ENCODE measurements at places on chromosomes 13 and 19.

DNA sequence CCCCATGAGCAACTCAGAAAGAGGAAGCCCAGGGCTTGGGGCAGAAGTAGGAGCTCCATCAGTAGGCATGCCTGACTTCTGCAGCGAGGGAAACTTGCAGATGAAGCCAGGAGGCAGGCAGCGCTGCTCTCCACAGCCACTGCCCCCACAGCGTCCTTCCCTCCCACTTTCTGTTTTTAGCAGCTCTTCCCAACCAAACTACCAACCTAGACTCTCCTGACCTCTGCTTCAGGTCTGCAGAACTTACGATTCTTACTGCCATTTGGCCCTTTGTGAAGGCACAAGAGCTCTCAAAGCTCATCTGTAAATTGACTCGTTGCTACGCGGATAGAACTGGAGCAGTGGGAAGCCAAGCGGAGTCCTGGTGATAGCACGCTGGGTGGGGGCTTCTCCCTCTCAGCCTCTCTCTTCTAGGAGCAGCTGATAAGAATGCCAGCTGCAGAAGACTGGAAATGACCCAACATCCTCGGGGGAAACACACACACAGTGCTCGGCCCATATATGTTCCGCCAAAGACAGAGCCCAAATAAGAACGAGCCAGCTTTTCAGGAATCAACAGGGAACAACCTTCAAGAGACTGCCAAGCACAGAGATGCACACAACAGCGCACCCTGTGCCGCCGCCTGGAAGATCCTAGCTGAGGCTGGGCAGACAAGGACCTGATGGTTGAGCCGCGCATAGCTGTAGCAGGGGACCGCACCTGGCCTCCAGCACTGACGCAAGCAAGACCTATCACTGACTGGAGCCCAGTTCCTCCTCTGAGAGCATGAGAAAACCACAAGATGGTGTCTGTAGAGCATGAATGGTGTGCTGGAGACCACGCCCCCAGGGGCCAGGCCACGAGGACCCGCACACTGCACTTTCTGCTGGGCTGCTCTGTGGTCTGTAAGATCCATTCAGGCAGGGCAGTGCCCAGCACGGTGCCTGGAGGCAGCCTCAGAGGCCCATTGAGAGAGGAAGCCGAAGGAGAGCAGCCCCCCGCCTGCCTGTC lies 15.9 kb upstream of the SLC35E1 start:
- DNase-seq: peak; percentile 57

DNA sequence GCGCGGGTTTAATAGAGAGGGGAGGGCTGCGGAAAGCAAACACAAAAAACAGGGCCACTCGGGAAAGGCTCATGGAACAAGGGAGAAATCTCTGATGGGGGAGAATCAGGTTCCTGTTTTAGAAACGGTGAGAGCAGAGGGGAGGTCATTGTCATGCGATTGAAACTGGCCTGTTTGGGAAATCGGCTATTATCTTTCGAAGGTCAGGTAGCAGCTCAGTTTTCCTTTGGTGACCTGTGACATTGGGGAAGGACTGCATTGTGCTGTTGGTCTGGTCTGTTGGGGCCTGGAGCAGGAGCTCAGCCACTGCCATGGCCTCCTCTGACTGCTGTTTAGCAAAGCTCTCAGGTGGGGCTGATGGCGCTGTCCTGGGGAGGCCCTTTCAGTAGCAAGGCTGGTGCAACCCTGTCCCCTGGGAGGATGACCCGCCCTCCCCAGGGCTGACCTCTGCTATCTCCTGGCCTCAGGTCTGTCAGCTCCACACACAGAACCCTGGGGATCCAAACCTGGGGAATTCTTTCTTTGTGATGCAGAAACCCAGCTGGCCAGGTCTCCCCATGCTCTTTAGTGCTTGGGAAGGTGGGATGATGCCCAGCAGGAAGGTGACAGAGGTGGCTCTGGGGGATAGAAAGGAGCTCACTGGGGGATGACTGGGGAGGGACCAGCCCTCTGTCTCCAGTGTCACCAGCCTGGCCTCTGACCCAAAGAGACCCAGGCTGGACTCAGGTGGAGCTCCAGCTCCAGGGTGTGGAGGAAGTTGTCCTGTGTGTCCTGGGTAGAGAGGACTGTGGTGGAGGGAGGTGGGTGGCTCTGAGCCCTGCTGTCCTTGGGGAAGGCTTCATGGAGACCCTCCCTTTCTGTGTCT lies 21.2 kb upstream of the CD177 start:
- DNase-seq: no peak

- no peak for DNase-seq
Measured at GRCh38 chr13:77860507-77860981, 58.1 kb downstream of the EDNRB start.

GRCh38 chr13:30607908-30608307 lies 9.8 kb upstream of the USPL1 start:
- DNase-seq: peak; percentile 44

DNA sequence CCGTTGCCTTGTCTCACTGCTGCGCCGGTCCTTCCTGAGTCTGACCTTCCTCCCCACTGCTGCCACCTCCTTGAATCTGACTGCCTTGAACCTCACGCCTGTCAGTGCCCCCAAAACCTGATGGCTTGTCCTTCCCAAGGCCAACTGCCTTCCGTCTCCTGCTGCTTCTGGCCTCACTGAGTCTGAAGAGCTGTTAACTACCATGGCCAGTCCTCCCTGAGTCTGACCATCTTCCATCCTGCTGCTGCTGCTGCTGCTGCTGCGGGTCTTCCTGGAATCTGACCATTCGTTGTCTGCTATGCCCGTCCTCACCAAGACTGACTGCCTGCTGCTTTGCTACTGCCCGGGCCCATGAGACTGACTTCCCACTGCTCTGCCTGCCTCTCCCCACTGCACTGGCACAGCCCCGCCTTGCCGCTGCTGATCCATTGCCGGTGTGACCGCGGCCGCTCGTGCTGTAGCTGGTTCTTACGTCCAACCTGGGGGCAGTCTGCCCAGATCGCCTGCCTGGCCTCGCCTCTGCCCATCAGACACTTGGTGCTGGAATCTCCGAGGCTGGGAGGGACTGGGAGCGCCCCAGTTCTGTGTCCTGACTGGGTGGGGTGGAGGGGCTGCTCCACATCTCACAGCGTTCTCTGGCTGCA lies 2.9 kb upstream of the RCN3 start:
- no peak for DNase-seq

GRCh38 chr19:2574971-2575630 lies 99.2 kb downstream of the GADD45B start:
- DNase-seq: no peak

GRCh38 chr13:65595916-65596315 lies 1634.2 kb downstream of the PCDH9 start:
- DNase-seq: no peak

DNA sequence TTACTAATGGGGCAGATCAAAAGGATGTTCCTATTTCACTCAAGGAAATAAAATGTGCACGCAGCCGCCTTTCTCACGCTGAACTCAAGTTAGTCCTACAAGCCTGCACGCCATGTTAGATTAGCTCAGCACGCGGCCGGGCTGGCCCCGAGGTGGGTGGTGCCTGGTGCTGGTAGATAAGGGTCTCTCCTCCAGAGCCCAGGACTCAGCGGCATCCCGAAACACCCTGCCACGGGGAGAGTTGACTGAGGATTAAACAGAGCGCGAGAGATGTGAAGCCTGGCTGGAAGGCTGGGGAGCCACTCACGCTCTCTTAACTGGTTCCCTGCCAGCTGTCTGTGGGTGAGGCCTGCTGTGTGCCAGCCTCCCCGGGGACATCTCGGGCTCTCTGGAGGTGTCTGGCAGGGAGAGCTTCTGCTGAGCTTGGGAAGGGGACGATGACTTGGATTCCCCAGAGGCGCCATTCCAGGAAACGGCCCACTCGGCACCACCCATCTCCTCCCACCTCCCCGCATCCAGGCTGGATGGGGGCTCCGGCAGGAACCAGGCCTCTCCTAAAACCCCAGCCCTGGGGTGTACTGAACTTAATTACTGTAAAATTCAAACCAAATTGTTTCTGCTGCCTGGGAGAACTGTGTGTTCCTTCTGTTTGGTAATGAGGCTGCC lies 122.2 kb downstream of the KDM4B start:
- no peak for DNase-seq

- no peak for DNase-seq
Measured at GRCh38 chr19:12967907-12968306, 1.5 kb upstream of the DAND5 start.

DNA sequence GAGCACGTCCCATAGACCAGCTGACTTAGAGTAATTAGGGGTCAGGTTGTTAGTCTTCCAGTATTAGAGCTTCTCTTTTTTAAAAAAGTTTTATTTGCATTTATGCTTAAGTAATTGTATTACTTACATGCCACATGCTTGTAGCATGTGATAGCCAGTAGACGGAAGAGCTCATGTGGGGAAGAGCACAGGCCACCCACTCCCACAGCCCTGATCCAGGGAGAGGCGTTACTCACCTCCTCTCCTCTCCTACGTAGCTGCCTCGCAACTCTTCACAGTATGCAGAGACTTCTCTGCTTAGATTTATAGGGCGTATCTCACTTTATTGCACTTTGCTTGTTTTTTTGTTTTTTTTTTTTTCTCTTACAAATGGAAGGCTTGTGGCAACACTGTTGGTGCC lies 95.3 kb upstream of the TEX29 start:
- DNase-seq: no peak

GRCh38 chr13:38265132-38265497 lies 84.5 kb upstream of the UFM1 start:
- no peak for DNase-seq

DNA sequence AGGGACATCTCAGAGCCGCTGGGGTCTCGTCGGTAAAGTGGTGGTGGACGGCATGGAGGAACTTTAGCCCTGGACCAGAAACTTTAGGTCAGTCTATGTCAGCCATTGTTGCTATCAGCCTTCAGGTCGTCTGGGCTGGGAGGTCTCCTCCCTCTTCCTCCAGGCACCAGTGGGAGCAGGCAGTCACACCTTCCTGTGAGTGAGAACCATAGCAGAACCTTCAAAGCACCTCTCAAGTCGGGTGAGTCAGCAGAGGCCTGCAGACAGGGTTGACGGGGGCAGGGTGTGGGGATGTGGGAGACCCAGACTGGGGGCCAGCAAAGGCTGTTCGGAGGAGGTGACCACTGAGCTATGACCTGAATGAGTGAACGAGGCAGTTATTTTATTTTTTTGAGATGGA lies 15.4 kb upstream of the SBNO2 start:
- DNase-seq: no peak

DNA sequence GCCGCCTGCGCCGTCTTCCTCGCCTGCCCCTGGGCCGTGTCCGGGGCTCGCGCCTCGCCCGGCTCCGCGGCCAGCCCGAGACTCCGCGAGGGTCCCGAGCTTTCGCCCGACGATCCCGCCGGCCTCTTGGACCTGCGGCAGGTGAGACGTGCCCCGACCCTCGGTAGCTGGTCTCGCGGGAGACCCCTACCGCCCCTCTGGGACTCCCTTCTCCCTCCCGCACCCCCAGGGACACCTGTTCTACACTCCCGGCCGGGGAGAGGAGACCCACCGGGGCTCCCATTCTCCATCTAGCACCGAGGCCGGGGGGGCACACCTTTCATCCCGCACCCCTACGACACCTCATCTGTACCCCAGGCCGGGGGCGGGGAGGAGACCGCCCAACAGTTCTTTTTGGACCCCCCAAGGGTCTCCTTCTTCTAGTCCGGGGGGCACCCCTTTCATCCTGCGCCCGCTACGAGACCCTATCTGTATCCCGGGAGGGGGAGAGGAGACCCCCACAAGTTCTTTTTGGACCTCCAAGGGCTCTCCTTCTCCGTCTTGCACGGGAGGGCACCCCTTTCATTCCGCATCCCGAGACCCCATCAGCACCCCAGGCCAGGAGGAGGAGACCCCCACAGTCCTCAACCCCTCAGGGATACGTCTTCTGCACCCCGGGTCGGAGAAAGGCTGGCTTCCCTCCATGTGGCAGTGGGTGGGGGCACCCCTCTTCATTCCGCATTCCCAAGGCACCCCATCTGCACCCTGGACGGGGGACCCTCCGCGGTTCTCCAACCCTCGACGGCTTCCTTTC lies 533 bp downstream of the TNFSF9 start:
- DNase-seq: no peak

All from T-helper 9 cell (primary cell).